ENCODE measurements at places on chromosomes 11 and 22.

- DNase-seq, result no peak
Observed at GRCh38 chr11:110121204-110121603, 28.0 kb downstream of the ZC3H12C start.

GRCh38 chr11:23455321-23455891 is 595.1 kb upstream of the CCDC179 start:
- no peak for DNase-seq

DNA sequence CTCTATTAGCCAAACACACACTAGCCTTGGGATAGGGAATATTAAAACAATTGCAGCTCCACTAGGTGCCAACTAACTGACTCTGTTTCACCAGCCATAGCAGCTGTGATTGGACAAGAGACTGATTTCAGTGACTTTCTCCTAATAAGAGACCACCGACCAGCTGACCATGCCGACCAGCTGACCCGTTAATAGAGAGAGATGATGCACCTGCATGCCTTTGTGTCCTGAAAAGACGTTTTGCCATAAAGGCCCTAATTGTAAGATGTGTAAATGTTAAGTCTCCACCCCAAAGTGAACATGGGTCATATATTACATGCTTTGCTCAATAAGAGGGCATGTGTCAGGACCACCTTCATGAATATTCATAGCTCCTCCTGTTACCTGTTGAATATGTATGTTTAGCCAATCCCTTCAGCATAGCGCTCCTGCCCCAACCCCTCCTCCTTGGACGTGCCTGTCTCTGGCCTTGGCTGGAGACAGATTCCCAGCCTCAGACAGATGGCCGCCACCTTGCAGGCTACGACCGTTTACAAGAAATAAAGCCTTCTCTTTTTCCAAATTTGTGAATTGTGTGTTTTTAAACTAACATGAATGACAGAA is 1.3 kb upstream of the NADSYN1 start:
- DNase-seq, result no peak

- no peak for DNase-seq
Observed at GRCh38 chr22:16601437-16602223, 9.0 kb upstream of the CCT8L2 start.

GRCh38 chr11:16925561-16926065 is 88.6 kb downstream of the PLEKHA7 start:
- no peak for DNase-seq

GRCh38 chr22:46093796-46094195 is 56.5 kb upstream of the PPARA start:
- DNase-seq, result no peak

- no peak for DNase-seq
Observed at GRCh38 chr11:64887234-64887756, 8.9 kb upstream of the EHD1 start.

- DNase-seq, result no peak
Observed at GRCh38 chr11:78083021-78083420, 3.4 kb upstream of the NDUFC2 start.

DNA sequence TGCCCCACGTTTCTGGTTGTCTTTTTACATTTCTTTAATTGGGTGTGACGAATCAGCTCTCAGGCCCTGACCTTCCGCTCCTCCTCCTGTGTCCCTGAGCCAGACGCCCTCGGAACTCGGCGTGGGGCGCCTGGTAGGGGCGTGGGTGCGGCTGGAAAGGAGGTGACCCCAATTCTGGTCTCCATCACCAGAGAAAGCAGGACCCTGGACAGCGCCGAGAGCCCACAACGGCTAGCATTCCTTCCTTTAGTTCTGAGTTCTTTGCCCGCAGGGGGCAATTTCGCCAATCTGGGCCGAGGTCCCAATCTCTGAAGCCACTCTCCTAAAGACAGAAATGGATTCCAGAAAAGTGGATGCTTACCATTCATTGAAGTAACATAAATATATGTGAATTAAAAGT is 11.7 kb upstream of the RBMXL2 start:
- DNase-seq, result no peak

- DNase-seq, result peak; percentile 74
Observed at GRCh38 chr11:65811764-65812475, 21.8 kb upstream of the SNX32 start.

DNA sequence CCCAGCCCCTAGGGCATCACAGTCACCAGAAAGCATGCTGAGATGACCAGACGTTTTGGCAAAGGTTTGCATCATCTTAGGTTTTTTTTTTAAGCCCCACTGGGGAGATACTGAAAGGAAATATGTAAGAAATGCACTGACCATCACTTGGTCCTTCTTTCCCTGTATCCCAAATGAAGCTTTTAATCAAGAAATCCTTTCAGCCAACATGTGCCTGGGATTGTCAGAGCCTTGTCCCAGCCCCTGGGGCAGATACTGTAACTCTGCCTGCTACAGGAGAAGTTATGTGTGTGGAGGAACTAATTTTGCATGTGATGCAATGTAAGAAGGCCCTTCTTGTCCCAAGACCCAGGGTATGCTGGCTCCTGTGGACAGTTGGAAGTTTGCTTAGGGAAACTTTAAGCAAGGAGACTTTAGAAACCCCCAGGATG is 65.6 kb downstream of the PPFIBP2 start:
- DNase-seq, result peak; percentile 43

GRCh38 chr22:39946503-39947219 is 13.5 kb upstream of the TMA7B start:
- DNase-seq, result peak; percentile 89

DNA sequence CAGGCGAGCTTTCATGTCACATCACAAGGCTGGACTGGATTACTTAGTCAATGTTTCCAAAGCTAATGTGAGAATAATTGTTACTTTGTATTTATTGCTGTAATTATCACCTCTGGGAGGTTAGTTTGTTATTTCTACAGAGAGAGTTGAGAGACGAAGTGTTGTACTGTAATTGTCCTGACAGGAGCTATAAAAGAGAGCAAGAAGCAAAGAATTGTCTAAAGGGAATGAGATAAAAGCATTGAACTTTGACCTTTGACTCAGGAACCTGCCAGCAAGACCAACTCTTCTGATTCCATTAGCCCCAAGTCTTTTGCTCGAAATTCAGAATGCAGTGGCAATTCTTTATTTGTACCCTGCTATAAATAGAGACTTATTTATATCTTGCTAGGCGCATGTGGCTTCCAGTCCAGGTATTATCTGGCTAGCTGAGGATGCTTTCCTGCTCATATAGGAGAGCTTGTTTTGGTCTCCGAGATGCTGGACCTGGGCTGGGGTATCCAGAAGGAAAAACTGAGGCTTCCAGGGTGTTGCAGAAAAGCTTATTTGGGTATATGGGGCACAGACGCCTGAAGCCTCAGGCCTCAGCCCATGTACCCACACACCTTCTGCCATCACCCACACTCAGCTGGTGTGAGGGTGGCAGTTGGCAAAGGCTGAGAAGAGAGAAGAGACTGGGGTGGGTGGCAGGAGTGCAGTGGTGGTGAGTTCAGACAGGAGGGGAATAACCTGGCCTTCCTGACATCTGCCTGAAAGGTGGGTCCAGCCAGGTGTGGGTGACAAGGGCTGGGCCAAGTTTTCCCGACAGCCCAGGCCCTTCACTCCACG is 40.7 kb downstream of the SYT13 start:
- no peak for DNase-seq

- no peak for DNase-seq
Observed at GRCh38 chr11:16839821-16840220, 101.4 kb downstream of the C11orf58 start.

DNA sequence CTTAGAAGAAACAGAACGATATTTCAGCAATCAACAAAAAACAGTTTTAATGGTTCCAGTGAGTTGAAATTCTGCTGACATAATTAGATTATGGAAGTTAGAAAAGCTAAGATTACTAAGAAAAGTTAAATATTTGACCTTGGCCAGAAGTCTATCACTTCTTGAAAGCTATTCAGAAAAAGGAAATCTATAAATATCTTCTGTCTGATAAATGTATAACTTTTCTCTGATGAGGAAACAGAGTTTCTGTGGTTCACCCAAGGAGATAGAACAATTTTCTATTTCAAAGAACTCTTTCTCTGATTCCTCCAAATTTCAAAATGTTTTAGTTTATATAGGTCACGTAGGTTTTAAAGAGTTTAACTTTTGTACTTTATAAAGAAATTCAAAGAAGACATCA is 438.4 kb upstream of the CHORDC1 start:
- no peak for DNase-seq

- DNase-seq, result no peak
Observed at GRCh38 chr11:95254716-95255115, 23.7 kb upstream of the SESN3 start.

- DNase-seq, result peak; percentile 97
Observed at GRCh38 chr11:130051082-130051481, 18.6 kb upstream of the APLP2 start.

GRCh38 chr11:117870103-117870952 is 6.1 kb downstream of the FXYD6 start:
- no peak for DNase-seq

DNA sequence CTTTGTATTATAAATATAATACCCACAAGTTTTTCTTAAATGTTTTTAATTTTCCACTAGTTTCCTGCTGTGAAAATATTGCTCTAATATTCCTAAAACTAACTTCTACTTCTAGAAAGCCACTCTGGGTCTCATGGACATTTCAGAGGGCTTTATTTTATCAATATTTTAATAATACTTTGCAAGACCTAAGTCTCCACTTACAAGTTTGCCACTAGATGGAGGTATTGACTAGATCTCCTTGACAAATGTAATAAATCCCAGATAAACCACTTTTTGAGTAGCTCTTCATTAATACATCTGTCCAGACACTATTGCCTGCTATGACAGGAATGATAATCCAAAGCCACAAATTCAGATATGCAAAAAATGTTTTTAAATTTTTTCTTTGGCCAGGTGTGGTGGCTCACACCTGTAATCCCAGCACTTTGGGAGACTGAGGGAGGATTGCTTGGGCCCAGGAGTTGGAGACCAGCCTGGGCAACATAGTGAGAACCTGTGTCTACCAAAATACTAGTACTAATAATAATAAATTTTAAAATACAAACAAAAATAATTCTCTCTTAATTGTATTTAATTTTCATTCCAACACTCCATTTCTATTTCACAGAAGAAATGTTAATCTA is 3.5 kb upstream of the ACAT1 start:
- peak; percentile 45 for DNase-seq

GRCh38 chr11:121451986-121452608 is at the start of gene SORL1:
Gene SORL1, plus strand, starts transcription at chr11:121452314. Its CDS starts 18 bp downstream, at chr11:121452332.
- no peak for DNase-seq

DNA sequence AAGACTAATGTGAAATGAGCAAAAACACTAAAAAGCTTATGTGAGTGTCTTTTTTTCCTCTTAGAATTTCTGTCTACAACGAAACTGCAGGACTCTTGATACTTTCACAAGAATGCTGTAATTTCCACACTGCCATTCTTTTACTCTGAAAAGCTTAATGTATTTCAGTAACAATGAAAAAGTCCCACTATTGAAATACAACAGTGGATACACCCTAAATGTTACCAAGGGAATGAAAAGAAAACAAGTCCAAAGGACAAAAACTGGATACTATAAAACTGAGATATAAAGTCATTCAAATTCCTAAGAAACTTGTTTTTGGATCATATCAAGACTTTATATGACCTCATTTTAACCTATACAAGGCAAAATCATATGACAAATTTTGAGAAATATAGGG is 77.4 kb downstream of the SOX6 start:
- DNase-seq, result no peak

GRCh38 chr11:84164728-84165127 is 878.6 kb upstream of the CCDC90B start:
- no peak for DNase-seq

GRCh38 chr11:15327786-15328231 is 213.1 kb downstream of the INSC start:
- peak; percentile 6 for DNase-seq

DNA sequence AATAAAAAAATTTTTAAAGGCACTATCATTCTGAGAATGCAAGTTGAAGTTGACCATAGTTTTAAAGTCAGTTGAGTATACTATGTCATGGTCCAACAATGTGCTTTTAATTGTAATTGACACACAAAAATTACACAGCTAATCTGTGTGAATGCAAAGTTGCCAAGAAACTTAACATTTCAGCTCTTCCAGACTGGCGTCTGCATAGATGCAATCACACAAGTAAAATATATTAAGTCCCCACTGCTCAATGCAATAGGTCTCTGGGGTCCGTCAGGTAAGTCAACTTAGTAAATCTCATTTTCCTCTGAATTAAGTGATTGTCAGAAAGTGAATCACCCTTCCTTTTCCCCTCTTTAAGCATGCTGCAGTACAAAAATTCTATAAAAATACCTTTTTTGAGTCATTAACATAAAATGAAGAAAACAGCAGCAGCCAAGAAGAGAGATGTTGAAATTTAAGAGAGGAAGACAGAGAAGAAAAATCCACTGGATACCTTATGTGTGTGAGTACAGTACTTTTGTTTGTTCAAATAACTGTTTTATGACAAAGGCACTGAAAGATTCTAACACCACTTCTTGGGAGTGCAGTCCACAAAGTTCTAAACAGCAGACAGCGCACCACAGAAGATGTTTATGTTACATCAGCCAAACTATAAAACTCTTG is 5.1 kb downstream of the FZD4 start:
- no peak for DNase-seq

- no peak for DNase-seq
Observed at GRCh38 chr11:82995754-82996398, 75.8 kb downstream of the RAB30 start.

- no peak for DNase-seq
Observed at GRCh38 chr11:65295001-65295400, 19.7 kb upstream of the CDC42EP2 start.

- DNase-seq, result no peak
Observed at GRCh38 chr11:63017306-63017974, 1.8 kb upstream of the SLC22A8 start.

DNA sequence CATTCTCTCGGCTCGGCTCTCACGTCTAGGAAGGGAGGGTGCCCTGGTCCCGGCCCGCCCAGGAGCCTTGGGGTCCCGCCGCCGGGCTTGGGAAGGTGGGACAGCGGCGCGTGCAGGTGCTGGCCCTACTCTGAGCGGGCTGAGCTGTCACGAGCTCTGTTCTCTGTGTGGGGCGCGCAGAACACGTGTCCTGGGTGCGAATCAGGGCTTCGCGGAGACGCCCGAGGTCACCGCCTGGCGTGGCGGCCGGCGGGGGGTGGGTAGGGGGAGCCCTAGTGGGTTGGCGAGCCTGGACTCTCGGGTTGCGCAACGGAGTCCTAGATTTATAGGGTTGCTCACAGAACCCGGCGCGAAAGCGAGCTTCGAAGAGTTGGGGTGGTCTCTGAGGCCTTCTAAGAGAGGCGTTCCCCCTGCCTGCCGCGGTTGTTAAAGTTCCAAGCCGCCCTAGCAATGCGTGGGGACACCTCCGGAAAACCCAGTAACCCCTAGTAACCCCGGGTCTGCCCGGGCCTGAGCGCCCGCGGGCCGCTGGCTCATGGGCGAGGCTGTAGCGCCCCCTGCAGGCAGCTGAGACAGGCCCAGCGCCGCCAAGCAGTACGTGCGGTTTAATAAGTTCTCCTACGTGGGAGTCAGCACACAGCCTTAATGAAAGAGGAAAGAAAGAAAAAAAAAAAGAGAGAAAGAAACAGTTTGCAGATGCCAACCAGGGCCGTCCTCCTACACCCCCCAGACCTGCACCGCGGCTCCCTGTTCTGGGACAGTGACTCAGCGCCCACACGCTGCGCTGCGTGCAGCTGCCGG is 2.7 kb downstream of the ADM start:
- peak; percentile 87 for DNase-seq

- DNase-seq, result no peak
Observed at GRCh38 chr11:15555161-15555560, 440.4 kb downstream of the INSC start.

Data from MV-4-11 (cell line).